Head of caudate nucleus (tissue), 42 donors: ENCODE measurements at places on chromosomes 2 and 18.

DNA sequence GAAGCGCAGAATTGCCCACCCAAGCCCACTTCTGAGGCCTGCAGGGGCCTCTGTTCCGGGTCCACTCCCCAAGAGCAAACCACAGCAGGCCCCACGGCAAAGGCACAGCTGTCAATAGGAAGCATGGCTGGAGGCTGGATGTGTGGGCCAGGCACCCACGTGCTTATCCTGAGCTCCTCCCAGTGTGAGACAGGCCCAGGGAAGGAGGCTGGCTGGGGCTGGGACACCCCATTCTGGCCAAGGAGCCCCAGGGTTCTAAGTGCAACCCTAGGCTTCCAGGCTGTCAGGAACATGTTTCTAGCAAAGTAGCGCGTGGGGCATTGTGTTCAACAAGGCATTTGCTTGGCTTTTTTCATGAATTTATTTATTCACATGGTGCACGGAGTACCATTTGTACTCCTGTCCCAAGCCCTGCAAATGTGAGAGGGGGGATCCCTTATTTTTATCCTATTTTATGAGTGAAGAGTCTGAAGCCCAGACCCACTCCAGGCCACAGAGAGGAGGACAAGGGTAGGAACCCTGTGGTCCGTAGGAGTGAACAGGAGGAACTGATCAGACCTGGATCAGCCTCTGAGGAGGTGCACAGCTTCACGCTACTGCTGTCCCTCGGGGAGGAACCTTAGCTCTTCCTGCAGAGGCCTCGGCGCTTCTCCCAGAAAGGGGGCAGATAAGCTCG is 6.1 kb upstream of the RAB17 start:
- DNase-seq: no peak

- no peak for DNase-seq
Measured at GRCh38 chr2:65813631-65814173, 381.3 kb upstream of the SPRED2 start.

- DNase-seq: no peak
Measured at GRCh38 chr2:206423147-206423546, 20.2 kb upstream of the ADAM23 start.

DNA sequence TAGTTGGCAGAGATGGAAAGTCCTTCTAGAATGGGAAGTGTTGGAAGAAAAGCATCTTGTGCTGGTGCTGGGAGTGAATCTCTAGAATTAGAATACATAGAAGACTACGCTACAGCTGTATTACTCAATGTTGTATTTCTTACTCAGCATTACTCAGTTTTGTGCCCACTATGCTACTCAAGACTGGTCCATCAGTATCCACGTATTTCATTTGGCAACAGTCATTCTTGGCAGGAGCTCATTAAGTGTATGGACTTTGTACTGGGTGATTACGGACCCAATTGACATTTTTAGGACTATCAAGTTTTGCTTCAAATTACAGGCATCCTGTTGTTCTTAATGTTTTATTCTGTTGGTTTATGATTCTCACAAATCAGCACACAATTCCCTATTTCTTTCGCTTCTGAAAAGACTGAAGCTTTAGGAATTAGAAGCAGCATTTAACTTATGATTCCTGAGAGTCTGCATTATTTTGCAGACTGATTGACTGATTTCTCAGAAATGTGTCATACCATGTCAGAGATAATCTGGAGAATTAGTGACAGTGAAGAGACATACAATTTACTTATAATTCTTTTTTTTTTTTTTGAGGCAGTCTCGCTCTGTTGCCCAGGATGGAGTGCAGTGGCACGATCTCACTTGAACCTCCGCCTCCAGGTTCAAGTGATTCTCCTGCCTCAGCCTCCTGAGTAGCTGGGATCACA is 136.9 kb downstream of the MYO3B start:
- DNase-seq: no peak

- no peak for DNase-seq
Measured at GRCh38 chr2:143068509-143068908, 60.7 kb upstream of the ARHGAP15 start.

DNA sequence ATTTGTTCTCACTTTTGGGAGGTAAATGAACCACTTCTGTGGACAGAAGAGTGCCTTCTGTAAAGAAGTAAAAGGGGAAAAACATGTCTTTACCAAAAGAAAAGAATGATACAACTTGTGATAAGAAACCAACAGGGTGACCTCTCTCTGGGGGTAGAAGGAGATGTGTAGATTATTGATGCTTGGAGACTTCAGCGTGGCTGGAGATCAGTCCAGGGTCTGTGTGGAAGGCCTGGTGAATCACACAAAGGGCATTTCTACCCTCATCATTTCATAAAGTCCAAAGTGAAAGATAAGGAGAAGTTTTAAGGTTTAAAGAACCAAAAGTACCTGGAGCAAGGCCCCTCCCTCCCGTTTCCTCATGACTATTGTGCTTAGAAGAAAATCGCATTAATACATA is 142.5 kb downstream of the NCK2 start:
- DNase-seq: no peak

DNA sequence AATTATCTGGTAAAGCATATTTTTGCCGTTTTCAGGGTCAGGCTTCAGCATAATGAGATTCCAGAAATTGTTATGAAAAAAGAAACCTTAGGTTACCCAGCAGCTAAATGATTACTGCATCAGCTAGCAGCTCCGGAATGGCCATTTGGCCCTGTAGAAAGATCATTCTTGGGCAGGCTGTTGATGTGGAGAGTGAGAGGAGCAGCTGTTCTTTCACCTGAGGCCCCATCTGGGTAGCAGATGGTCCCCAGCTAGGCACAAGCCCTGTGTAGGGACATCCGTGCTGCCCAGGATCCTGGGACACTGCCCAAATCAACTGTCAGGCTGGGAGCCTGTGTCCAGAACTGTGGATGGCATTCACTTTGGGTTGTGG is 61.8 kb downstream of the NEDD4L start:
- no peak for DNase-seq

DNA sequence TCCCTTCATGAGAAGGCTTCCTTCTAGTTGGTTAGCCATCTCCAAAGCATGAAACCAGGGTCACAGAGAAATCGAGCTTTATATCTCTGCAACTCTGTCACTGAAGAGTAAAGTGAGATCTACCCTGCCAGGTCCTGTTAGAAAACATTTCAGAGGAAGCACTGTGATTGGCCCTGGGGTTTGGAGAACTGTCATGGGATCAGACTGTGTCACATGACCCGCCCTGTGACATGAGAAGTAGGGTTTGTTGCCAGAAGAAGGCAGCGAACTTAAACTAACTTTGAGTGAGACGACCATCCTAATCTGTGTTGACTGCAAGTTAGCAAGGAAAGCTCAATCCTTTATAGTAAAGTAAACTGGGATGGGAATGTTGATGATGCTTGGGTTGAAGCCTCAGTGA is 55.5 kb downstream of the SLC9A2 start:
- DNase-seq: no peak
